H1 (cell line): ENCODE measurements at places on chromosomes 6 and 20. TPM values are rescaled to one million over a fixed set of nuclear protein-coding genes. Genes with fewer than 3 reads are reported as not detected.

DNA sequence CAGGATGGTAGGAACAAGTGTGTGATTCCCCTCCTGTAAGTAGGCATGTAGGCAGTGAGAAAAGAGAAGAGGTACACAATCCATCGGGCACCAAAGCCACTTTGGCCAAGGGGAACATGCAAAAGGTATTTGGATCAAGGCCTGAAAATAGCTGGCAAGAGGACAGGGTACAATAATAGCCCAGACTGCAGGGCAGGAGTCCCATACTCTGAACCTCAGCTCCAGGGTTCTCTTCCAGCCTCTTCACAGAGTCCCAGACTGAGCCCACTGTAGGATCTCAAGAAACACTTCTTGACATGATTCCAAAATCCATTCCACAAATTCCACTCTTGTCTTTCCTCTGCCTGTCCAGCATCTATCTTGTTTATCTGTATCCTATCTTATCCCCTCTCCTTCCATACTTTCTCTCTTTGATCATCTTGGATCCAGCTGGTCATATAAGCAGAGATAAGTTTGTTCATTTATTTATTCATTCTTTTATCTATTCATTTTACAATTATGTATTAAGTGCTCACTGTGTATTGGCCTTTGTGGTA is 19.7 kb downstream of the ACSS2 start:
- DNase-seq: no peak
- no peaks in the 10 kb centered on the region for H3K4me1 ChIP-seq

Gene C6orf58
- not detected in 2 replicates for total RNA-seq

Gene ADAM33
- 5.7 and 6.0 TPM in 2 replicates for total RNA-seq

- no peak overlapping the region for H3K4me3 ChIP-seq
- no peaks in the 10 kb centered on the region for H3K27me3 ChIP-seq
- no peak overlapping the region for H3K27ac ChIP-seq
- no peaks in the 10 kb centered on the region for H3K36me3 ChIP-seq
- DNase-seq: no peak
Measured at GRCh38 chr20:24896984-24897383, 52.1 kb upstream of the CST7 start.

Gene SSTR4
- total RNA-seq: not detected in 2 replicates
